ENCODE measurements at places on chromosomes 6 and 20.
A peak's percentile ranks its signal among the peaks of the same experiment; 100 is the strongest.

DNA sequence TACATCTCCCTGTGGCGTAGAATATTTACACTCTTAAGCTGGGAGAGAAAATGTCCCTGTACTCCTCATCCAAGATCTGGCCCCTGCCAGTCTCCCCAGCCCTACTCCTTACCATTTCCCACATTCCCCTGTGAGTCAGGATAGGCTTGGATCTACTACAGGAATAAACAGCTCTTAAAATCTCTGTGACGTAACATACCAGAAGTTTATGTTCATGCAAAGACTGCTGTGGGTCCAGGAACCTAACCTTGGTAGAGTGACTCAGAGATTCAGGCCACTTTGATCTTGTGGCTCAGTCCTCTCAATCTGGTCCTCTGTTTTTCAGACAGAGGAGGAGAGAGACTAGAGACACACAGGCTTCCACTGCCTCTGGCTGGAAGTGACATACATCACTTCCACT, 38.5 kb upstream of the GPR6 start:
- DNase-seq = no peak

GRCh38 chr20:11076434-11077105, 402.8 kb upstream of the JAG1 start:
- DNase-seq = no peak

GRCh38 chr20:53403029-53403428, 190.6 kb downstream of the ZNF217 start:
- no peak for DNase-seq

DNA sequence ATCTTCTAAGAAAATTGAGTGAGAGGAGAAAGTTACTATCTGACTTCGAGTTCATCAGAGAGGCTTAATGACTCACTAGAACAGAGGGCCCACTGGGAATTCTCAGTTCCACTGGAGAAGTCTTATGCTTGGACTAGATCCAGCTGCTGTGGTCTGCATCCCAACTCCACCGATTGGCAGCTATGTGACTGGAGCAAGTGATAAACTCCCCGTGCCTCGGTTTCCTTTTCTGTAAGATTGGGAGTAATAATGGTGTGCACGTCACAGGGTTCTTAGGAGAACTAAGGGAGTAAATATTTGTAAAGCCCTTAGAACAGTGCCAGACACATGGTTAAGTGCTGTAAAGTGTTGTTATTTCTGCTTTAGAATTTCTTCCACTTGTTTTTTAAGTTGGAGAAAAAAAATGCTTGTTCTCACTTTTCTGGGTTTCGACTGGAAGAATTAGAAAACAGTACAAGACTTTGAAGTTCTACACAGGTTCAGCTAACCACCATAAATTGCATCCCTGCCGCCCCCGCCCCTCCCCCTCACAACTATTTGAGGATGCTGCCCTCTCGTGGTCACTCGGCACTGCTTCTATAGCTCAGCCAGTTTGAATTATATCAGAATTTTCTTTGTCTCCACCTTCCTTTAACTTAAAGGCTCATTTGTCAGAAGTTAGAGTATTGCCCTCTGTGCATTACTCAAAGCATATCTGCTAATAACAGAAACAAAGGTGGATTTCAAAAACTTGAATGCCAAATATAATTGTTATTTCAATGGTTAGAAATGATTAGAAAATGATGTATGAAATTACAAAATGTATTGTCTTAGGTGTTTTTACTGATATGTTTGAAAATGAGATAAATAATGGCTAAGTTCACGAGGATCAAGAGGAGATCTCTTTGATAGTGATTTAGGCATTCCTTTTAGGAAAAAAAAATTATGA, 95.0 kb upstream of the IFNGR1 start:
- DNase-seq = peak; percentile 85

GRCh38 chr6:35048031-35048613, 93.0 kb downstream of the TCP11 start:
- no peak for DNase-seq

DNA sequence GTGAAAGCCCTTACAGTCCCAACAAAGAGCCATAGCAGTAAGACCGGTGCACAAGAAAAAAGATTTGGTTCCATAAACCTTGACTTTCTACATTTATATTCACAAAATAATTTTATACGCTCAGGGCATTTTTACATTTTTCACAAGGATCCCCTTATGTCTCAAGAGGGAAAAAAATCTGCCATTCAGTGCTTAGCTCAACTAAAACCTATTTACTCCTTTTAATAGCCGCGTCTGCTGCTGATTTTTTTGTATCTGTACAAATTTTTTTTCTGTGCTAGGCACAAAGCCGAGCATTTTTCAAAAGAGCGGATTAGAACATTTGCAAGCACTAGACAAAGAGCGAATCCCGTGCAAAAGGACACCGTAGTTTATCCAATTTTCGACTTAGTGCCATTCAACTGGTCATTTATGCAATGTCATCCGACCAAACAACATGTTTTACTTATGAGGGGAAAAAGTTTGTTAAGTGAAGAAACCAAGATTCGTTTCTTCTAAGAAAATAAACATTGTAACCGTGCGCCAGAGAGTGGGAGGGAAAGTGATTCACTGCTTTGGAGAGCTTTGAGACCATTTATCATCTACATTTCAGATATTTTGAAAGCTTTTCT, 3.7 kb downstream of the TFAP2D start:
- no peak for DNase-seq

All from suprapubic skin (tissue), 4 donors.